ENCODE measurements at places on chromosomes 5 and 9.

DNA sequence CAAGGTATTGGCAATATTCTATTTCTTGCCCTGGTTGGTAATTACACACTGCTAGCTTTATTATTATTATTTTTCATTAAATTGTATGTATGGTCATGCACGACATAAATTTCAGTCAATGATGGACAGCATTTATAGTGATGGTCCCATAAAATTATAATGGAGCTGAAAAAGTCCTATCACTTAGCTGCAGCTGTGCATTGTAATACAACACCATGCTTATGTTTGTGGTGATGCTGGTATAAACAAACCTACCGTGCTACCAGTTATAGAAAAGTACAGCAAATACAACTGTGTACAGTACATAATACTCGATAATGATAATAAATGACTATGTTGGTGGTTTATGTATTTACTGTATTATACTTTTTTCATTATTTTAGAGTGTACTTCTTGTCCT is 65.5 kb downstream of the NR3C1 start:
- DNase-seq = no peak

GRCh38 chr9:119339056-119339455 is 30.2 kb downstream of the BRINP1 start:
- DNase-seq = no peak

DNA sequence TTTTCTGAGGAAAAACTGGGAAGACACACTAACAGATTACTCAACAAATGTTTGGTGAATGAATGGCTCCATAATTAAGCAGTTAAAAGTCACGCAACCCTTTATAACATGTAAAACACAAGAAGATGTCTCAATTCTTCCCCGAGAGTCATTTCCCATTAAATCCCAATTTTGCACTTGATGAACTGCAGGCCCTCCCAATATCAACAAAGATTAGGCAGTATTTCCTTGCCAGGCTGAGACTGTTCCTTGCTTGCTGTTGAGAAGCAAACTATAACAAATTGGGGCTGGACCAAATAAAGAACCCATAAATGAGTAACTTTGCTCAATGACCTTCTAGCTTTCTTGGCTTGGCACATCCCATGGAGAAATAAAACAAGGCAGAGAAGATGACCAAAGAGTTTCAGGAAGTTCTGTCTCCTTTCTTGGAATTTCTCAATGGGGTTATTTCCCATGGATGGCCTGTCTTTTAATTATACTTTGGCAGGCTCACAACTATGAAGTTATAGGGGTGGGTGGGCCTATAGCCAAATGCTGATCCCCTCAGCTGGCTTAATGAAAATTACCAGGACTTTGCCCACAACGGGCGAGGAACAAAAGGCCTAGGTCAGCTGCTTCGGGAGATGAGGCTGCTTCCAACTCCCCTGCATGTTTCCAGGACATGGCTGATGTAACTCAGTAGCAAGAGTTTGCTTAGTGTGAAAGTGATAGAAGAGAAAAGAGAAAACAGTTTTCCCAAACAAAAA is 243.1 kb upstream of the RFX3 start:
- no peak for DNase-seq

DNA sequence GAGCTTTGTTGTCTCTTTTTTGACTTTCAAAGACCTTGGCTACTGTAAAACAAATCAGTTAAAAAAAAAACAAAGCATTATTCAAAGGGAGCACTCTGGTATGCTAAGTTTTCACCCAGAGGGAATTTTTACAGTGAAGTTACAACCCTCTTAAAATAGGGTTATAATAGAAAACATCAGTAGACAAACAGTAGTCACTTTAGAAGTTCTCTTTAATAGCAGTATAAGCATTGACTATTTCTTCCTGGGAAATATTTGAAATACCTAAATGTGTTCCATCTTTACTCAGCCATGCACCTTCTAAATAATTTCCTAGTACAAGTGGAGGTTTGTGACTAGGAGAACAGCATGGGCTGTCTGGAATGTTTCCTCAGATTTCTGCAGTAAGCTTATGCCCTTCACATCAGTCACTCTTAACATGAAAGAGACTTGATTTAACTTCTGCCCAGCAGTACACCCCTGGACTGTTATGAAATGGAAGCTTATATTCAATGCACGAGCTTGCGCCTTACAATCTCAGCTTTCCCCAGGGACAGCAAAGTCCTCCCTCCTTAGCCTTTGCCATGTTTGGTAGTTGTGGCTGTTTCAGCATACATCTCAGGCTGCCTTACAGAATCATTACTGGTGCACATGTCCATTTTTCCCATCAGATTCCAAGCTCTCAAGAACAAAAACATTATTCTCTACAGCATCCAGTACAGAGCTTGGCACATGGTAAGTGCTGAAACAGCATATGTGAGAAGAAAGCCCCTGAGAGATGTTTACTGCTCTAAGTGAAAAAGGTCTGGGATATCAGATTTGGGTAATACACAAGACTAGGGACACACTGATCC is 191.5 kb downstream of the ZNF608 start:
- no peak for DNase-seq

DNA sequence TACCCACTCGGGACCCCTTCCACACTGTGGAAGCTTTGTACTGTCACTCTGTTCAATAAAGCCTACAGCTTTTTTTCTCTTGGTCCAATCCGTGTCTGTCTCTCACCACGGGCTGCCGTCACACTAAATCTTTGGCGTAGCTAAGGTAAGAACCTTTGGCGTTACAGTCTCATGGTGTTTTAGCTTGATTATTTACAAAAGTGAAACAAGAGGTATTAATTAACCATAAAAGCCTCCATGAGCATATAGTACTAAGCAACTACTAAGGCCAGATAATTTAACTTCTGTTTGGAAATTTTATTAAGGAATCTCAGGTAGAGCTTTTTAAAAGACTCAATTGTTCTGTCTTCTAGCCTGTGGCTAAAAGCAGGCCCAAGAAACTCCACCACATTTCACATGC is 370.7 kb upstream of the TRPC7 start:
- DNase-seq = no peak

DNA sequence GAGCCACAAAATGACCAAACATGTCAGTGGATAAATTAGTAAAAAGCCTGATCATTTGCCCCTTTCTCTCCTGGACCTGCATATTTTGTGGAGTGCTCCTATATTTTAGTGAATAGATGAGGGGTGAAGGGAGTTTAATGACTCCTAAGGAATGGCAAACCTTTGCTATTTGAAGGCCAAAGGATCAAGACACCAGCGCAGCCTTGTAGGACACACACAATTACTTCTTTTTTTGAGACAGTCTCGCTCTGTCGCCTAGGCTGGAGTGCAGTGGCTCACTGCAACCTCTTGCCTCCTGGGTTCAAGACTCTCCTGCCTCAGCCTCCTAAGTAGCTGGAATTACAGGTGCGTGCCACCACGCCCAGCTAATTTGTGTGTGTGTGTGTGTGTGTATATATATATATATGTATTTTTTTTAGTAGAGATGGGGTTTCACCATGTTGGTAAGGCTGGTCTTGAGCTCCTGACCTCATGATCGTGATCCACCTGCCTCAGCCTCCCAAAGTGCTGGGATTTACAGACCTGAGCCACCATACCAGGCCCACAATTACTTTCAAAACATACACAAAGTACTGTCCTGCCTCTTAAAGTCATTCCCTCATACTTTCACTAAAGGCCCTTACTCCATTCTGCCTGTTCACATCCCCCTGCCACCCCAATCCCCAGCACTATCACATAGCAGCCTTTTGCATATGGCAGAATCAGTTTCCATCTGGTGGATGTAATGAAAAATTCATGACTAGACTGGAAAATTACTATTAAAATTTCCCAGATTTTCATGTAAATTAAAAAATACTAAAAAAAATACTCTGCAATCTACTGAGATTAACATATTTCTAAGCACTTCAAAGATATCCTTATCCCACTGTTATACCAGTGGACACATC is 60.4 kb downstream of the CSNK1A1 start:
- no peak for DNase-seq

GRCh38 chr5:120568711-120569110 is 104.6 kb downstream of the PRR16 start:
- DNase-seq = no peak
